H4 (cell line): ENCODE measurements at places on chromosomes 4 and X.
A peak's percentile ranks its signal among the peaks of the same experiment; 100 is the strongest.

DNA sequence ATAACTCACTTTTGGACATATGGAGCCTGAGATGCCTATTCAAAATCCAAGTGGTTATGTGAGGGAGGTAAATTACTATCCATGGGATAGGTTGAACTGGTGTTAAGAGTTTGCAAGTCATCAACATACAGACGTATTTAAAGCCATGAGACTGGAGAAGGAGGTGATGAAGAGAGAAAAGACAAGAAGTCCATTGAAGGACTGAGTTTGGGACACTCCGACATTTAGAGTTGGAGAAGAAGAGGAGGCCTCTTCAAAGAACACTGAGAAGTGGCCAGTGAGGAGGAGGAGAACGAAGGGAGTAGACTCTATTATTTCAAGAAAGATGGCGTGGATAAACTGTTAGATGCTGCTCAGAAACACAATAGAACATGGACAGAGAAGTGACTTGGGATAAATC lies at the start of gene CNGA2:
TSS of gene CNGA2 (plus strand) at position 301 of the 400 bp plus-strand sequence. CDS start 3,738 bp downstream, outside the sequence.
- no peak for DNase-seq

- DNase-seq = no peak
These were observed 1.1 kb upstream of the ABLIM2 start for GRCh38 chr4:8159537-8160232.

DNA sequence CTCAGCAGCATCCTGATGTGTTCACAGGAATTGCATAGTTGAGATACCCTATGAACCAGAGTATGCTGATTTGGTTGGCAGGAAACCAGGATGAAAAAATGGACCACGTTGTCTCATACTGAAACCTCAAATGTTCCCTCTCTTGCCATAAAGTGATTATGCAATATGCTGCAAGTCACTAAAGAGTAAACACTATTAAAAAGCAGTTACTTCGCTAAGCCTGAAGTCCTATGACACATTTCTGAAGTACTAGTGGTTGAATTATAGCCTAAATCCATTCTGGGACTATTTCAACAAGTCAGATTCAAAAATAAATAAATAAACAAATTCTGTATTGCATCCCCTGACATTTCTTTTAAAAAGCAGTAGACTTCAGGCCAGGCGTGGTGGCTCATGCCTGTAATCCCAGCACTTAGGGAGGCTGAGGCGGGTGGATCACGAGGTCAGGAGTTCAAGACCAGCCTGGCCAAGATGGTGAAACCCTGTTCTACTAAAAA lies 106.0 kb upstream of the NAP1L5 start:
- DNase-seq = peak; percentile 97

GRCh38 chr4:183164963-183165362 lies 65.9 kb downstream of the WWC2 start:
- DNase-seq = no peak

DNA sequence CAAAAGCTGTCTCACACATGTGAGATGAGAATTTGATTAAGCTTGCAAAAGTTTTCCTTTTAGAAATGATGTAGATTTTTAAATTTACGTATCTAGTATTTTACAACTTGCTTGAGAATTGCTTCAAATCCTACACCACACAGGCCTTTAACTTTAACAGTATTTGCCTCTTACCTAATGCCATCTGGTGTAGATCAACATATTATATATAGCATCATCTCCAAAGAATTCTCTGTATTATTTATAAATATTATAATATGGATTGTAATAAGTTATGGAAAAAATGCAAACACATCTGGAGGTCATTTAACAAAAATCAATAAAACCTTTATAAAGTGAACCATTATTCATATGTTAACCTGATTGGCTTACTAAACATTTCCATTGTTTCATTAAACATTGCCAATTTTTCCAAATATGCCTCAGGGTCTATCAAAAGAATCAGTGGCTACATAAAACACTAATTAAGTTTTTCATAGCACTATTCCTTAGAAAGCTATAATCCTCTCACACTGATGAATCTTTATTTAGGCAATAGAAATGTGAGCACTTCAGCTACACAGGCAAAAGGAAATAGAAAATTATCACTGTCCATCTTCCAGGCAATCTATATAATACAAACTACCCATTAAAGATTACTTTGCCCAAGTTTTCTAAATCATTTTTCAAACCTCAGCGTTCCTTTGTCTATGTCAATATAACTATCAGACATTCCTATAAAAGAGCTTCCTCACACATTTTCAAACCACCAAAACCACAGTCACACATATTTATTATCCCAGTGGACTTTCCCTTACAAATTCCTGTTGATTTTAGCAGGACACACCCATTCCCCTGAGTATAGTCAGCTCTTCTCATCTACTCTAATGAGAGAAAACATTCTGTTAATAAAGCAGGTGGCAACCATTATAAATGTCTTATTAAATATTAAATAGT lies 83.5 kb upstream of the INTU start:
- DNase-seq = no peak

DNA sequence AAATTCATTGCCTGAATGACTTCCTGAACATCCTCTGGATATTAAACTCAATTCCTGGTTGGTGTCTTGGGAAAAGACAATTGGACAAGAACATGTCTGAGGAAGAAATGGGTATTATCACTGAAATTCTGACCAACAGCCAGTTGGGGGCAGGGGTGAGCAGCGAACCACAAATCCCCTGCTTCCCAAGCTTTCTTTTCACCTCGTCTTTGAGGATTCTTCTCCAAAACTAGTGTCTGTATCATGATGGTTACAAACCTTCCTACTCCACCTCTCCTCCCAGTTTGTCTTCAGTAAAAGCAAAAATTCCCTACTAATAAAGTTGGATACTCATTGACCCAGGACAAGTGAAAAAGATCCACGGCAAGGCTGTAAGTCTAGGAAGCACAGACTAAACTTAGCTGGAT lies 48.3 kb upstream of the WDR1 start:
- DNase-seq = peak; percentile 42

- DNase-seq = peak; percentile 20
These were observed 2.0 kb upstream of the STAG2 start for GRCh38 chrX:123959281-123960063.

DNA sequence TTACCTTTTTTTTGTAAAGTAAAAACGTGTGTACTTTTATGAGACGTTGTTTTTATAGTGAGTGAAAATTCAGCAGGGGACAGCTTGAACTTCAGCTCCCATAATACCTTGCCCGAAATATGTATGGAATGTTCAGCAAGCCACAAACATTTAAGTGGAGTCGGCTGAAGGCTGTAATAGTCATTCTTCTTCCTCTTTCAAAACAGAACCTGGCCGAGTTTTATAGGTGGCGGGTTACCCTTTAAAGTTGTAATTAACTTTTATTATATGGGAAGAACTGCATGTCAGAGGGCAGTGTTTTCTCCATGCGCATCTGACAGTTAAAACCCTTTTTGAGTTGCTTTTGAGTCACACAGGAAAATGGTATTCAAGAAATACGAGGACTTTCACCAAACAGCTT lies 50.7 kb downstream of the CLDN34 start:
- DNase-seq = peak; percentile 69

- DNase-seq = no peak
These were observed 85.0 kb downstream of the WWC2 start for GRCh38 chr4:183183906-183184535.

- no peak for DNase-seq
These were observed 61.3 kb downstream of the SH3RF1 start for GRCh38 chr4:169209388-169209883.
